ENCODE measurements at places on chromosomes 3 and 15.

- DNase-seq, result no peak
Observed at GRCh38 chr3:101133652-101134051, 140.4 kb upstream of the ABI3BP start.

DNA sequence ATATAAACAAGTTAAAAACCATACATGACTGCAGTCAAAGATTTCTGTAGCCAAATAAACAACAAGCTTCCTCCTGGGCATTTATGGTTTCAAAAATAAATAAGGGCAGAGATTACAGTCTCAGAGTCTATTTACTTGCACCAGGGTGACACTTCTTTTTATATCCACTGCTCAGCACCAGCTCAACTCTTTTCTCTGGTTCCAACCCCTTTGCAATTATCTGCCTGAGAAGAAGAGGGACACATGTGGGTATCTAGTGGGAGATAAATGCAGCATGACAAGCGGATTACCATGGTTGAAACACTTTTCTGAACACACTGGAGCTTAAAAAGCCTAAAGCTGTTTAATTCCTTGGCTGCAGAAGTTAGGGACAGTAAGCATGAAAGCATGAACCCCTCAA is 311.5 kb downstream of the CNTN3 start:
- no peak for DNase-seq

DNA sequence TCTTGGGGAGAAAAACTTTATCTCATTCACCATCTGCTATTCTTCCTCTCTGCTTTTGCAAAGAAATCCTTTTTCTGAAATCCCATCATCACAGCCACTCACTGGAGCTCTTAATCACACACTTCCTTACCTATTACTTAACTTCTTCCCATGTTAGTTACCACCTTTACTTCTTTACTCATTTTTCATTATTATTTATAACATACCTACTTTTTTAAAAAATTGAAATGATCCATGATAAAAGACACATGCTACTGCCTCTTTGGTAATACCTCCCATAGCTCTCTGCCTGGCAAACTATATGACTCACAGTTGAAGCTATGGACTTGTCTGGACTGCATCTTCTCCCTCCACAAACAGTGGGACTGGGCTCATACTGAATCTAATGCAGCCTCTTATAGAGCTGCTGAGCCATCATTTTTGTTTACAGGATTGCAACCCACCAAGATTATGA is 150.3 kb downstream of the TNIK start:
- DNase-seq, result no peak

DNA sequence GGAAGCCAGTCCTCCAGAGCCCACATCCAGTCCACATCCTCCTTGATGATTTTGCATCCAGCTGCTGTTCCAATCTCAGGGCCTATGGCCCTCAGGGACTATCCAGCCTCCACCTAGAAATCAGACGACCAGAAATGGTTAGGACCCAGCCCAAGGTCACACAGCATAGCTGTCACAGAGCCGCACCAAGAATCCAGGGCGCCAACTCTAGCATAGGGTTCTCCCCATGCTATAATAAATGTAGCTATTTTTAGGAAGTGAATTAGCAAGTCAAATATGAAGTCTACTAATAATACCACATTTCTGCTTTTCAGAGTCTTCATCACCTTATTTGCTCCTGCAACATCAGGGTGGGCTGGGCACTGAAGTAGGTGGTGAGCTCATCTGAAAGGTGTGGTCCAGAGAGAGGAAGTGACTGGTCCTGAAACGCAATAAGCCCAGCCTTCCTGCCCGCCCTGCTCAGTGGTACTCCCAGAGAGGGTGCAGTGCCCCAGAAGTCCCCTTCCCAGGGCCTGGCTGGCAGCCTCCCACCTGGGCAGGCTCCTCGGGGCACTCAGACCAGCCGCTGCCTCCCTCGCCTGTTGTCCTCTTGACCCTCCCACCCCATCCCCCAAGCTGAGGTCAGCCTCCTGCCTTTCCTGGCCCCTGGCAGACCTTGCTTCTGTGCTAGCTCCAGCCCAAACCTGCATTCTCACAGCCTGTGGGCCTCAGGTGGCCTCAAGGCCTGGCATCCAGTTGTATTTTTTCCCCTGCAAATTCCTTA is 17.6 kb upstream of the CYP11A1 start:
- DNase-seq, result peak; percentile 61

DNA sequence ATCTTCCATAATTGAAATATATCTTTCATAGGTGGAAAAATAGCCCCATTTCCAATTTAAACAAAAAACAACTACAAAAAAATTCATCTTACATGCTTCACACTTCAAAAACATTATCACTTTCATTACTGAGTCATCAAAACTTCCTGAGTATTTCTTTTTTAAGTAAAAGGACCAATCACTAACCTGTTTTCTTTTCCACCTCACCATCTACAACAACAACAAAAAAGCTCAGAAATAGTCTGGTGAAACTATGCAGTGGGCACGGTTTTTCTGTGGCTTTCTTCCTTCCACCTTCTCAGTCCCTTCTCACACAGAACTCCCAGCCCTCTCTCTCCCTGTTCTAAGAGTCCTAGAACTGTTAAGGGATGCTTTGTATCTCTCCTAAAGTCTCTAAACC is 20.3 kb upstream of the TNIK start:
- DNase-seq, result no peak

DNA sequence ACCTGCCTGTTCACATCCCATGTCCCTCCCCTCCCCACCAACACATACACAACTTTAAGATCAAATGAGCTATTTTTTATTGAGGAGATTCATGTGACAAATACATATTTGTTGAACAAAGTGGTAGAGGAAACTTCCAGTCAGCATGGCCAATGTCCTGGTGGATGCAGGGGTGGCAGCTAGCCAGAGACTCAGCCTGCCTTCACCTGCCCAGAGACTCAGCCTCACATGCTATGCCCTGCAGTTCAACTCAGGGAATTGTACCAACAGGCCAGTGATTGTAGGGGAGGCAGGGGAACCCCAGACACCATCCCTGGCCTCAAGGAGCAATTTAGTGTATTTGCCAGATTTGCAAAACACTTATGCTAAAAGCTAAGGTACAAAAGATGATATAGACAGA is 136.6 kb downstream of the OPA1 start:
- DNase-seq, result no peak

- DNase-seq, result peak; percentile 46
Observed at GRCh38 chr15:98650417-98651035, 2.2 kb downstream of the IGF1R start.

- no peak for DNase-seq
Observed at GRCh38 chr15:40948706-40949473, 4.4 kb upstream of the CHAC1 start.

GRCh38 chr15:42549741-42550392 is 1.2 kb downstream of the HAUS2 start:
- no peak for DNase-seq

DNA sequence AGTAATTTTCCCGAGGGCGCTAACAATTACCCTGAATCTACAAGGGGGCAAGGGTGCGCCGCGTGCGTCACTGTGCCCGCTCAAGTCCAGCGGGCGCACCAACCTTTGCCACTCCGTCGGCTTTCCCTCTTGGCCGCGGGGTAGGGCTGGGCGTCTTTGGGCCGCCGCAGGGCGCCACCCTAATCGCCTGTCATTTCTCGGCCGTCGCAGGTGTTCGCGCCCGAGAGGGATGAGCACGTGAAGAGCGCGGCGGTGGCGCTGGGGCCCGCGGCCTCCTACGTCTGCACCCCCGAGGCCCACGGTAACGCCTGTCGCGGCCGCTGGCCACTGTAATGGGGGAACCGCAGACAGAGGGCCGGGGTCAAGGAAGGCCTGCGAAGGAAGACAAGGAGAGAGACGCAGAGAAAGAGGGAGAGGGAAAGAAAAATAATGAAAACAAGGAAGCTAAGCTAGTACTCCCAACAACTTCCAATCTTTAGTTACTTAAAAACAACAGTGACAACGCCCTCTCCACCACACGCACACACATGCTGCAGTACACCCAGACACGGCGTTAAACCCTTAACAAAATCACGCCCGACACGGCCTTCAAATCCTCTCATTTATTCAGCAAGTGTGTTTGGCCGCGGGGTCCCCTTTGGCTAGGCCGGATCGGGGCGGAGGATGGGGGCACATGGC is 3.8 kb downstream of the SKOR1 start:
- peak; percentile 29 for DNase-seq

GRCh38 chr15:77966540-77967234 is 110.8 kb downstream of the TBC1D2B start:
- no peak for DNase-seq

- DNase-seq, result no peak
Observed at GRCh38 chr3:63585927-63586326, 66.5 kb upstream of the SNTN start.

- DNase-seq, result no peak
Observed at GRCh38 chr3:194928227-194928626, 242.5 kb downstream of the FAM43A start.

DNA sequence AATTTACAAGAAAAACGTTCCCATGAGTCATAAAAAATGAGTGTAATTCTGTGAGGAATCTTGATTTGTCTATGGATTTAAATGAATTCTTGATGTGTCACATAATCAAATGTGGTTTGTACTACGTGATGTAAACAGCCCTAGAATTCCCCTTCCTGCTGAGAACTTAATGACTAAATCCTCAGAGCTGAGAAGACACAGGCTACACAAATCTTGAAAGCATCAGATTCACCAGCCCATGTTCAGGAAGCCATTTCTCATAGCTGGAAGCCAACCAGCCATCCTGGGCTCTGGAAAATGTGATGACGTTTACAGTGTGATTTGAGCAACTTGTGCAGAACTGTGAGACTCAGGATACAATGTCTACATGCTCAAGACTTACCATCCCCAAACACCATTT is 193.7 kb upstream of the MME start:
- no peak for DNase-seq

- DNase-seq, result no peak
Observed at GRCh38 chr3:126499401-126499800, 18.2 kb downstream of the UROC1 start.

DNA sequence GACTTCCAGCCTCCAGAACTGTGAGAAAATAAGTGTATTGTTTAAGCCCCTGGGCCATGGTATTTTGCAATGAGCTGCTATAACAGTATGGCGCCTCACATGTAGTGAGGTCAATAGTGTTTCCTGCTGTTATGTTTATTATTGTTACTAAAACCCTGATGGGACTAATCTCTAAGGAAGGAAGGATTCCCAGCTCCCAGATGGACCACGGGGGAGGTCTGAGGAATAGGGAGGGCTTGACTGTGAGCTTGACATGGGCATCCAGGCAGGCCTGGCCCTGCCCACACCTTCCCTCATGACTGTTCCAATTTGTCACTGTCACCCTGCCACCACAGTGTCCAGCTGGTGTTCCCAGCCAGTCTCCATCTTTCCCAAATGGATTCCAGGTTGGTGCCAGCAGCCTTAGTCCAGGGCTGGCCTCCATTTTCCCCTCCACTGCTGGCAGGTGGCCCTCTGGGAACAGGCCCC is 14.5 kb upstream of the SLC41A3 start:
- peak; percentile 60 for DNase-seq

GRCh38 chr3:188941103-188941502 is 230.7 kb upstream of the TPRG1 start:
- DNase-seq, result no peak

DNA sequence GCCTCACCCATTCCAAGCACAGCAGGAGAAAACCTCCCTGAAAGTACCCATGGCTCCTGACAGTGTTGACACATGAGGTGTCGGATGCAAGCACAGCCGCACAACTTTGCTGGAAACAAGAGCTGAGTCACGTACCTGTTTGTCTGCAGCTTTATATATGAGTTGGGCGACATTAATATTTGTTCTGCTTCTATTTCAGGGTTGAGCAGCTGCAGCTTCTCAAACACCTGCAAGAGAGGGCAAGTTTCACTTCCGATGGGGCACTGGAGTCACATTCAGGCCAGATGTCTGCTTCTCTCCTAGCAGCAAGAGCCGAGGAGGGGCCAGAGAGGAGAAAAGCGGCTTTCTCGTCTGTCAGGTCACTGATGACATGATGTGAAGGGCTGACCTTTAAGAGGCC is 88.0 kb downstream of the NUP210 start:
- no peak for DNase-seq

DNA sequence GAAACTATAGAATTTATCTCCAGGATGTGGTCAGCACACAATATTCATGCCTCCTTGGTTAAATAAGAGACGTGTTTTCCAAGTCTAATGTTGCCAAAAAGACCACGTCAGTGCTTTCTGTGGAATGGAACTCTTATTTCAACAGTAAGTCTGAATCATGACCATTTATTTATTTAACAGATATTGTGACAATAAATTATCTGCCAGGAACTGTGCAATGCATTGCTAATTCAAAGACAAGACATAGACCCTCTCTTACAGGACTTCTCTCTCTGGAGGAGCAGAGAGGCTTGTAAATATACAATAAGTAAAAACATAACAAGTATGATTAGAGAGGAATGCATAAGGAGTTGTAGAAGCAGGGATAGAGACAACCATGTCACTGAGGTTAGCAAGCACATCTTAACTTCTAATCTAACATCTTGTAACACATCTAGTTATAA is 227.5 kb downstream of the DTWD1 start:
- DNase-seq, result no peak

DNA sequence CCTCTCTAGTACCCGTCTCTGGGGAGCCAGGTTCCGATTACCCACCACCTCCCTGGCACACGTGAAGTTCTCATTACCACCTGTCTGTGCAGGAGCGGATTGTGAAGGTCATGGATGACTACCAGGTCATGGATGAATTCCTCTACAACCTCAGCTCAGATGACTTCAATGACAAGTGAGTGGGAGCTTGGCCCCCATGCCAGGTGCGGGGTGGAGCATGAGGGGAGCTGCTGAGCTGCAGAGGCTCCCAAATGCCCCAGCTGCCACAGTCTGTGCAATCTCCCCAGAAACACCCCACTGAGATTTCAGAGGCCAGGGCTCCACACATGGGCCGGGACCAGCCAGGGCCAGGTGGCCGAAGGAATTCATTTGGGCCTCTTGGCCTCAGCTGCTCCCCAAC is 34.3 kb downstream of the DNAH1 start:
- DNase-seq, result peak; percentile 29

DNA sequence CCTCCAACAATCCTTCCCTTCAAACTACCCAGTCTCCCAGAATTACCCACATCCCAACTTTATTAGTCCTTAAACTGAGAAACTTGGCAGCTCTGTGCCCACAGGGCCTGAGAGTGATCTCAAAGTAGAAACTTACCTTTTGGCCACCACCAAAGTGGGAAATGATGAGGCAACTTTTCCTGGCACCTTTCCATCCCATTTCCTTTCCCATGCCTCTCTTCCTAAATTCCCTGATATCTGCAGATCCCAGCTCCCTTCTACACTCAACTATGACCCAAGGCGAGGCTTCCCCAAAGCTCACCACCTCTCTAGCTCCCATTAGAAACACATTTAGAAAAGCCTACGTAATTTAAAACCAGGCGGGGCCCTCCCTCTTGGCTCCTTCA is 271.9 kb downstream of the FOXP1 start:
- no peak for DNase-seq

GRCh38 chr3:185727873-185728272 is 97.0 kb downstream of the IGF2BP2 start:
- DNase-seq, result no peak

GRCh38 chr3:178709051-178709450 is 172.8 kb downstream of the KCNMB2 start:
- DNase-seq, result no peak

GRCh38 chr3:184117636-184118035 is 17.5 kb upstream of the EIF2B5 start:
- DNase-seq, result no peak

GRCh38 chr3:194374935-194375334 is 5.4 kb upstream of the LRRC15 start:
- DNase-seq, result no peak

- DNase-seq, result no peak
Observed at GRCh38 chr15:56242576-56243162, 1.0 kb downstream of the RFX7 start.

Measured in psoas muscle (tissue), 8 donors.